ENCODE measurements at places on chromosomes 13 and 19. TPM values are rescaled to one million over a fixed set of nuclear protein-coding genes. Genes with fewer than 3 reads are reported as not detected.

- no peak for DNase-seq
These were observed 7.7 kb upstream of the DOCK9 start for GRCh38 chr13:98985591-98985990.

DNA sequence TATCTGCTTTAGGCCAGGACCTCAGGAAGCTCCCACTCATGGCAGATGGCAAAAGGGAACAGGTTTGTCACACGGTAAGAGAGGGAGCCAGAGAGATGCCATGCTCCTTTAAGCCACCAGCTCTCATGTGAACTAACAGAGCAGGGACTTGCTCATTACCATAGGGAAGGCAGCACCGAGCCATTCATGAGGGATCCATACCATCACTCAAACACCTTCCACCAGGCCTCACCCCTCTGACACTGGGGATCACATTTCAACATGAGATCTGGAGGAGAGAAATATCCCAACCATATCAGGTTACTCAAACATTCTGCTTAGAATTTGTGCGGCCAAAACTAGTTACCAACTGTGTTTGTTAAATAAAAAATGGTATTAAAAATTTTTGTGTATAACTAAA lies 427.0 kb downstream of the UQCRFS1 start:
- DNase-seq = no peak

DNA sequence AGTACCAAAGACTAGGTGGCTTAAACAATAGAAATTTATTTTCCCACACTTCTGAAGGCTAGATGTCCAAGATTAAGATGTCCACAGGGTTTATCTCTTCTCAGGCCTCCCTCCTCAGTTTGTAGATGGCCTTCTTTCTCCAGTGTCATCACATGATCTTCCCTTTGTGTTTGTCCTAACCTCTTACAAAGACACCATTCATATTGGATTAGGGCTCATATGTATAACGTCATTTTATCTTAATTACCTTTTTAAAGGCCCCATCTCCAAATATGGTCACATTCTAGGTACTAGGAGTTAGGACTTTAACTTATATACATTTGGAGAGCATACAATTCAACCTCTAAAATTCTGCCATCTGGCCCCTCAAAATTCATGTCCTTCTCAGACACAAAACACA lies 34.3 kb downstream of the N4BP2L2 start:
- no peak for DNase-seq

GRCh38 chr19:44728178-44728577 lies 20.3 kb upstream of the BCL3 start:
- no peak for DNase-seq

The SMIM44 gene
- total RNA-seq = not detected

The PRKCSH gene
- 309 TPM for total RNA-seq

The KLF12 gene
- 29.0 TPM for total RNA-seq

DNA sequence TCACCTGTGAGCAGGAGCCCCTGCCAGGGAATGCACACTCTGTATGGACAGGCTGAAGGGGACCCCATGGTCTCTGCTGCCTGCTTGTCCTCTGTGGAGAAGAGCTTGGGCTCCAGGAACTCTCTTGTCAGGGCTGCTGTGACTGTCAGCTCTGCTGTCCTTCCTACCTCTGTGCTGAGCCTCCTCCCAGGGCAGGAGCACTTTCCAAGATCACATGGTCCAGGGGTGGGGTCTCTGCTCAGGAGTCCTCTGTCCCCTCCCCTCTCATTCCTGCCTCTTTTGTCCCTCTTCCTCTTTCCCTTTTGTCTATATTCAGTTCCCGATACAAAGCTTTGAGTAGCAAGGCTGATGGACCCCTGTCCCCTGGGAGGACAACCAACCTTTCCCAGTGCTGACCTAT lies at the start of gene CEACAM7:
Gene CEACAM7, minus strand, starts transcription at position 173 of the 400 bp plus-strand sequence. Its CDS starts 105 bp downstream, at position 68.
- no peak for DNase-seq

The LSM4 gene
- total RNA-seq = 73.0 TPM

DNA sequence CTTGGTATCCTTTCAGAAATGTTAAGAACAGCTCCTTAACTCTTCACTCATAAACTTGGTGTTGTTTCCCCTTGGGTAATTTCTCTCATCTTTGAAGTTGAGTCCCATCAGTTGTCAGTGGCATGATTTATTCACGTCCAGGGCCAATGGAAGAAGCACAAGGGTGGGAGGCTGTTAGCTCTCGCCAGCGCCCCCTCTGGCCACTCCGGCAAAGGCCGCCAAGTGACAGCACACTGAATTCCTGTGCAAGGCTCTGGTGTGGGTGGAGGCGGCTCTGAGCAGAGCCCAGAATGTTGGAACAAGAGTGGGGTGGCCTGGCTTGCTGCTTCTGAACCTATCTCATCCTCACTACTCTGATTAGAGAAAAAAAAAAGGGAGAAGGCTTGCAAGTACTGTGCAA lies 13.1 kb upstream of the MEDAG start:
- no peak for DNase-seq

- no peak for DNase-seq
These were observed 25.9 kb downstream of the DPF1 start for GRCh38 chr19:38197937-38198704.

The DHPS gene
- 48.8 TPM for total RNA-seq

The ZNF497 gene
- 0.65 TPM for total RNA-seq

DNA sequence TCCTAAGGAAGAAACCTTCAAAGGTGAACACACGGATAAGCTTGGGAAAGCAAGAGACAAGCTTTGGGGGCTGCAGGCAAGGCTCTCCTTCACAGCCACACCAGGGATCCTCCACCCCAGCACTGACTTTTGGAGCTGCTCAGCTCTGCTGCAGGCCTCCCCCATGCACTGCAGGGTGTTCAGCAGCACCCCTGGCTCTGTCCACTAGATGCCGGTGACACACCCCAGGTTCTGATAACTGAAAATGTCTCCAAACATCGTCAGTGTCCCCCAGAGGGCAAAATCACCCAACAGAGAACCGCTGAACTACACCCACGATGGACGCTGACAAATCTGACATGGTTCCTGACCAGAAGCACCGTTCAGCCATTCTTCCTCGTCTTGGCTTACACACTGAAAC lies 90.5 kb downstream of the STK24 start:
- DNase-seq = no peak

- DNase-seq = no peak
These were observed 25.2 kb upstream of the XPO4 start for GRCh38 chr13:20927596-20928257.

DNA sequence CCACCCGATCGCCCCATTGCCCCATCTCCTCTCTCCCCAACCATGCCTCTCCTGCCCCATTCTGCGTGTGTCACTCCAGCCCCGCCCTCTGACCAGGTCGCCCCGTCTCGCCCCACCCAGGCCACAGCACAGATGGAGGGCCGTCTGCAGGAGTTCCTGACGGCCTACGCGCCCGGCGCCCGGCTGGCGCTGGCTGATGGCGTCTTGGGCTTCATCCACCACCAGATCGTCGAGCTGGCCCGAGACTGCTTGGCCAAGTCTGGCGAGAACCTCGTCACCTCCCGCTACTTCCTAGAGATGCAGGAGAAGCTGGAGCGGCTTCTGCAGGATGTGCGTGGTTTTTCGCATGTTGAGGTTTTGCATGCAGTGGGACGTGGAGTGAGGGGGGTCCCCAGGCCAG lies 26.2 kb downstream of the MAST3 start:
- DNase-seq = no peak

GRCh38 chr19:50967929-50968715 lies 1.3 kb downstream of the KLK6 start:
- no peak for DNase-seq

The PEG3 gene
- total RNA-seq = not detected

The APC2 gene
- 3.9 TPM for total RNA-seq

DNA sequence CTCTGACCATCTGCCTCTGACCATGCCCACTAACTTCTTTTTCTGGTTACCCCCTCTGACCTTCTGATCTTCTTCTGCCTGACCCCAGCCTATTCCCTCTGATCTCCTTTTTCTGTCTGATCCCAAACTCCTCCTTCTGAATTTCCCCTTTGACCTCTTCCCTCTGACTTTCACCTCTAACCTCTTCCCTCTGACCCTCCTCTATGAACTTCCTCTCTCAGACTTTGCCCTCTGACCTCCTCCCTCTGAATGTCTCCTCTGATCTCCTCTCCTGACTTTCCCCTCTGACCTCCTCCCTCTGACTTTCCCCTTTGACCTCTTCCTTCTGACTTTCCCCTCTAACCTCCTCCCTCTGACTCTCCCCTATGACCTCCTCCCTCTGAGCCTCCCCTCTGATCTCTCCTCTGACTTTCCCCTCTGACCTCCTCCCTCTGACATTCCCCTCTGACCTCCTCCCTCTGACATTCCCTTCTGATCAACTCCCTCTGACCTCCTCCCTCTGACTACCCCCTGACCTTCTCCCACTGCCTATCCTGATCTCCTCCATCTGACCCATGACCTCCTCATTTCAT lies 3.5 kb downstream of the COL5A3 start:
- no peak for DNase-seq

The IRF3 gene
- total RNA-seq = 53.0 TPM

DNA sequence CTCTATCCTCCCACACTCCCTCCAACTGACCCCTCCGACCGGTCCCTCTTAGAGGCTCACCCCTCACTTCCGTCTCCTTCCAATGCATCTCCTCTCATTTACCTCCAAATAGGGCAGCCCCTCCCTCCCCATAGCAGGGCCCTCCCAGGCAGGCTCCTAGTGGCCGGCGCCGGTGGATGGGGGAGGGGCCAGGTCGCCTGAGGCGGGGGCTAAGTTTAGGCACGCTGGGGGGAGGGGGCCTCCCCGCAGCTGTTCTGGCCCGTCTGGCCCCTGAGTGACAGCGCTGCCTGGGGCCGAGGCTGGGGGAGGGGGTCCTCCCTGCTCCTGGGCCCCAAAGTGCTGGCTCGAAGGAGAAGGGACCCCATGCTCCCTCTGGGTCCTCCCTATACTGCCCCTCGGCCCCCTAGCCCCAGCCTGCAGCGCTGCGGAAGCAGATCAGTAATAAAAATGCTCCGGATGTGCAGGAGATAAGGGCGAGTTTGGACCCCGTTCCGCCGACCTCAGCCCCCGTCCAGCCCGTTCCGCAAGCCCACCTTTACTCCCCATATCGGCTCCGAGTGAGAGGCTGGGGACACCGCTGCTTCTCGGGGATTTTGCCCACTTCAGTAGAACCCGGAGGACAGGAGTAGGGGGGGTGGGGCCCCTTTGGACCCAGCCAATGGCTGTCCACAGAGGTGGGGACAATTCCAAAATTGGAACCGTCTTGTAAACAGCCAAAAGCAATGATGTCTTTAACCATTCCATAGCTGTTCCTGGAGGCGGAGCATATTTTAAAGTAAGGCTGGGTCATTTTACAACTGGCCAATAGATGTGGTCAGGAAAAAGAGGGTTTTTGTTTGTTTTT lies 4.0 kb downstream of the RTN2 start:
- no peak for DNase-seq

DNA sequence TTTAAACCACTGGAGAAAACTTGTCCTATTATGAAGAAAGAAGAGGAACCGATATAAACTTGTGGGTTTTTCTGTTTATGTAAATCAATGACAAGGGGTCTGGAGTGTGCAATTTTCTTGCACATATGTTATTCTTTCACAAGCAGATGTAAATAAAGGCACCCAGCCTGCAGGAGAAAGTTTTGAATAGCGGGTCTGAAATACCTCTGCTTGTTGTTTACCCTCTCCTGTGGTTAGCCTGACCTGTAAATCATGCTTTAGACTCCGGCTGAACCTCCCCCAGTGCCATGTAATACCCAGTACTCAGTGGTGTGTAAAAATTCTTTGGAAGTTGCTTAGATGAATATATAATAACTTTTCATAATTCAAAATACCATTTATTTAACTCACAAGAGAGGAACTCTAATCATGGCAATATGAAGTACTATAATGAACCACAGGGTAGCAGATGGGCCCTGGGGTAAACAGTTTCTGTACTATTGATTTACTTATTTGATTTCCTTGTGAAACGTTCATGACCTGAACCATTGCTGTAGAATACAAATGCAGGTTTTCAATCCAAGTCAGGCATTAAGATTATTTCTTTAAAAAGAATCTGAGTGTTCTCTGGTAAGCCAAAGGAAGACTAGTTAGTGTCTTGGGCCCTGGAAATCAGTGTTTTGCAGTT lies 245.1 kb downstream of the LMO7 start:
- no peak for DNase-seq

- DNase-seq = no peak
These were observed 17.4 kb upstream of the NPAS1 start for GRCh38 chr19:47002106-47002766.

The PRSS57 gene
- not detected for total RNA-seq

The PPP1R13L gene
- total RNA-seq = 67.2 TPM

DNA sequence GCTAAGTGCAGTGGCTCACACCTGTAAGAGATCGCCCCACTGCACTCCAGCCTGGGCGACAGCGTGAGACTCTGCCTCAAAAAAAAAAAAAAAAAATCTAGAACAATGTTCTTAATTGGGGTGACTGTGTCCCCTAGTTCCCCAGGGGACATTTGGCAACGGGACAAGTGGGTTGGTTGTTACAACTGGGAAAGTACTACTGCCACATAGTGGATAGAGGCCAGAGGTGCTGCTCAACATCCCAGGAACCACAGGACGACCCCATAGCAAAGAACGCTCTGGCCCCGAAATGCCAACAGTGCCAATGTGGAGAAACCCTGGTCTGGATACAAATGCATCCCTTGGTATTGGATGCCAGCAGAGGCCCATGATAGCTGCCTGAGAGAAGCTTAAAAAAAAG lies 11.8 kb downstream of the NLRP12 start:
- no peak for DNase-seq
